ENCODE measurements at places on chromosomes 12 and 14. TPM values are rescaled to one million over a fixed set of nuclear protein-coding genes. Genes with fewer than 3 reads are reported as not detected.

DNA sequence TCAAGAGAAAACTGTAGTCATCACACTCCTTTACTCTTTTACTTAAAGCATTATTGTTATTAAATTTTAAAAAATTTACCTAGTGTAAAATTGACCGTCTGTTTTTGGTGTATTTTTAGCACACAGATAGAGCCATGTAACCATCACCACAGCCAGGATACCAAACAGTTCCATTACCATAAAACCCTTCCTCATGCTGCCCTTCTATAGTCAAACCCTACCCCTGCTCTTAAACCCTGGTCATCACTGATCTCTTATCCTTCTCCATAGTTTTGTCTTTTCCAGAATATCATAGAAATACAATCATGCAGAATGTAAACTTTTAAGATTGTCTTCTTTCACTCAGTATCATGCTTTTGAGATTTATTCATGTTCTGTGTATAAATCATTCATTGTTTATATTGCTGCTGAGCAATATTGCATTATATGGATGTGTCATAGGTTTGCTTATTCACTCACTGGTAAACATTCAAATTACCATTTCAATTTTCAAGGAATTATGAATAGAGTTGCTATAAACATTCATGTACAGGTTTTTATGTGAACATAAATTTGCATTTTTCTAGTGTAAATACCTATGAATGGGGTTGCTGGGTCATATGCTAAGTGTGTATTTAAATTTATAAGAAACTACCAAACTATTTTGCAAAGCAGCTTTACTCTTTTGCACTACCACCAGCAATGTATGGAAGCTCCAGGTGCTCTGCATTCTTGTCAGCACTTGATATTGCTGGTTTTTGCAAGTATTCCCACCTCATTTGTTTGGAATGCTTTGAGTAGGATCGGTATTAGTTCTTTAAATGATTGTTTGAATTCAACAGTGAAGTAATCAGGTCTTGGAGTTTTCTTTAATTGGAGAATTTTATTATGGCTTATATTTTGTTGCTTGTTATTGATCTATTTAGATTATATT is 125.5 kb downstream of the LMNTD1 start:
- no peak overlapping the region for H3K4me3 ChIP-seq
- DNase-seq: no peak
- no peaks in the 10 kb centered on the region for H3K27me3 ChIP-seq
- H3K27ac ChIP-seq: no peak overlapping the region
- no peaks in the 10 kb centered on the region for H3K36me3 ChIP-seq

DNA sequence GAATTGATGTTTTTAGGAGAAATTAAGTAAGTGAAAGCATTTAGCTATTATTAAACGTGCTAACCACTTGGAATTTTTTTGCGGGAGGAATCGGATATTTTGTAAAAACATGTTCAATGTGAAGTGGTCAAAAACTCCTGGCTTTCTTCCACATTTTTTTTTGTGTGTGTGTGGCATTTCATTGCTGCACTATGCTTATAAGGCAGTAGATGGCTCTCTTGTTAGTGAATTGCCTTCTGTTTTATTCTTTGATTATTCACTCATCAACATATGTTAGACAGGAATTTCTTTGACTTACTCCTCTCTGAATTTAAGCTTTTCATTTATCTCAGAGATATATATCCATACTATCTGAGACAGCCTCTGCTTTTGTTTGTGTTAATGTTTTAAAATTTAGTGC is 71.3 kb downstream of the DERA start:
- no peak overlapping the region for H3K27ac ChIP-seq
- no peak overlapping the region for H3K4me3 ChIP-seq
- peaks cover 14% of the 10 kb centered on the region for H3K36me3 ChIP-seq
- peaks cover 11% of the 10 kb centered on the region for H3K4me1 ChIP-seq
- DNase-seq: no peak

DNA sequence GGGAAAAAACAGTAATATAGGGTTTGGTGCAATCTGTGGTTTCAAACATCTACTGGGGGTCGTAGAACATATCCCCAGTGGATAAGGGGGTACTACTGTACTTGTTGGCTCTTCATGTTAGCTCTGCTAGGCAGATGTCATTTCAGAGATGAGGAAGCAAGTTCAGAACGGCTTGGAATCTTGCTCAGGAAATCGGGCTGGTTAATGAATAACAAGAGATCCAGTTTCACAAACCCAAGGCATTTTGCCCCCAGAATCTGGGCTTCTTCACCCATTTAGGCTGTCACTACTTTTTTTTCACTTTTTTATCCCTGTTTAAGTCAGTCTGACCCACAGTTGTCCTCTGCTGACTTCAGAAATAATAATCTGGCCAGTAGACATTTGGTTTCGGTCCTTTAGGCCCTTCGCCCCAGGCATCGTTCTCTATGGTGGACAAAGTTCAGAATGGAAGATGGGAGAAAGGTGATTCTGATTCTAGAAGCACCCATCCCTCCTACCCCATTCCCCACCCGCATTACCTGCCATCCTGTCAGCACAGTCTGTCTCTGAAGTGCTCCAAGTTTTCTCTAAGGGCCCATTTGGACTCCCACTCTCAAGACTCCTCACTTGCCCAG is 4.5 kb downstream of the SUOX start:
- DNase-seq: no peak
- no peaks in the 10 kb centered on the region for H3K27me3 ChIP-seq
- H3K27ac ChIP-seq: peak overlapping the region; percentile 66
- H3K36me3 ChIP-seq: no peaks in the 10 kb centered on the region

- H3K27ac ChIP-seq: peak overlapping the region; percentile 74
- DNase-seq: no peak
- peaks cover 24% of the 10 kb centered on the region for H3K4me1 ChIP-seq
- no peaks in the 10 kb centered on the region for H3K36me3 ChIP-seq
- no peak overlapping the region for H3K4me3 ChIP-seq
- H3K27me3 ChIP-seq: no peaks in the 10 kb centered on the region
These were observed 71.3 kb downstream of the CLMN start for GRCh38 chr14:95248432-95248831.

DNA sequence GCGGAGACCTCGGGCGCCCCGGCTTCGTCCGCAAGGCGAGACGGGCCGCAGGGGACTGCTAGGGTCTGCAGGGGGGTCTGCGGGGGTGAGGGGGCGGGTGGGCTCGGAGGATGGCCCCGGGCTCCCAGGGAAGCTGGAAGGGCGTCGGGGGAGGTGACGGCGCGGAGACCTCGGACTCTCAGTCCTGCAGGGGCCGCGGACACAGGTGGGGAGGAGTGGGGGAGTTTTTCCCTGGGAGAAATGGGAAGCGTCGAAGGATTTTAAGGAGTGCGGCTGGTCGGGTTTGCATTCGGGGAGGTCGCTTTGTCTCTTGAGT is 25.9 kb downstream of the ZBTB42 start:
- H3K27ac ChIP-seq: peak overlapping the region; percentile 57
- H3K36me3 ChIP-seq: no peaks in the 10 kb centered on the region
- no peaks in the 10 kb centered on the region for H3K27me3 ChIP-seq
- peak overlapping the region; percentile 39 for H3K4me3 ChIP-seq
- DNase-seq: no peak
- peaks cover 12% of the 10 kb centered on the region for H3K4me1 ChIP-seq

RPL10L gene
- total RNA-seq: 15.1 TPM

GRCh38 chr12:104788840-104789271 is 169.2 kb downstream of the SLC41A2 start:
- H3K36me3 ChIP-seq: no peaks in the 10 kb centered on the region
- no peaks in the 10 kb centered on the region for H3K27me3 ChIP-seq
- no peak overlapping the region for H3K4me3 ChIP-seq
- no peak overlapping the region for H3K27ac ChIP-seq

- H3K36me3 ChIP-seq: no peaks in the 10 kb centered on the region
- peak; percentile 38 for DNase-seq
- no peaks in the 10 kb centered on the region for H3K27me3 ChIP-seq
- peak overlapping the region; percentile 74 for H3K27ac ChIP-seq
- peaks cover 6% of the 10 kb centered on the region for H3K4me1 ChIP-seq
These were observed 49.4 kb downstream of the ABCC9 start for GRCh38 chr12:21891751-21892217.

GRCh38 chr14:69635981-69636639 is 24.7 kb downstream of the SUSD6 start:
- DNase-seq: no peak
- peaks cover 64% of the 10 kb centered on the region for H3K4me1 ChIP-seq
- peak overlapping the region; percentile 66 for H3K27ac ChIP-seq
- no peaks in the 10 kb centered on the region for H3K27me3 ChIP-seq
- no peak overlapping the region for H3K4me3 ChIP-seq

DNA sequence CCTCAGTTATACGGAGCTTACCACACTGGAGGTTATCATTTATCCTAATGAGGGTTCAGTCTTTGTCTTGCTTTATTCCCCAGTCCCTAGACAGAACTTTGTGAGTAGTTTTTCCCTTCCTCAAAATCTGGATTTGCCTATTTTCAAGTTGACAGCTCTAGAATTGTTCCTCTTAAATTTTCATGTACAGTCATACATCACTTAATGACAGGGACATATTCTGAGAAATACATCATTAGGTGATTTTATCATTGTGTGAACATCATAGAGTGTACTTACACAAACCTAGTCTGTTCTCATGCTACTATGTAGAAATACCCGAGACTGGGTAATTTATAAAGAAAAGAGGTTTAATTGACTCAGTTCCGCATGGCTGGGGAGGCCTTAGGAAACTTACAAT is 3.1 kb downstream of the PRKAB1 start:
- H3K4me3 ChIP-seq: no peak overlapping the region
- DNase-seq: no peak

GRCh38 chr12:3725388-3726115 is 27.4 kb downstream of the CRACR2A start:
- peaks cover 23% of the 10 kb centered on the region for H3K4me1 ChIP-seq
- H3K27ac ChIP-seq: peak overlapping the region; percentile 78
- no peaks in the 10 kb centered on the region for H3K27me3 ChIP-seq
- no peak overlapping the region for H3K4me3 ChIP-seq
- no peak for DNase-seq
- no peaks in the 10 kb centered on the region for H3K36me3 ChIP-seq

DNA sequence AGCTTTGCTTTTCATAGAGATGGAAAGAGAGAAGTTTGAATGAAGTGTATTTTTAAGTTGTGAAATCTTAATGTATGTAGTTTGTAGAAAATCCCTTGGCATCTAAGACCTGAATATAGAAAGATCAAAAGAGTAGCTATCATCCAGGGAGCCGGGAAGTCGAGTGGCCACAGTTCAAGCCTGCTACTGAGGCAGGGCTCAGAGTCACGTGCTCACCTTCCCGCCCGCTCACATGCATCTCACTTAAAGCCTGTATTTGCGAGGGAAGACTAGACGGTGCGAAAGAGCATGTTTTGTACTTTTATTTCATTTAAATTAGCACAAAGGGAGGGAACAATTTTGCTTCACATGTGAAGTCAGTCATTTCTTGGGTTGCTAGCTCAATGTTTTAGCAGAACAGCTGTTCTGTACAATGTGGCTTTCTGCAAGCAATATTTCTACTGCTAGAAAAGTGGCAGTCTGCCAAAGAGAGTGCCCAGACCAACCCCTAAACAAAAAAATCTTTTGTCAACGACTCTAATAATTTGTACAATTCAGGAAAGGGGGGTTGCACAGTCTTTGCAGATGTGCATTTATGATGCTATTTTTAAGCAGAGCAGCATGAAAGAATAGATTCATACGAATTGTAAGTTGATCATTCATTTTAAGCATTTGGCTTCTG is 290.7 kb downstream of the NPAS3 start:
- no peaks in the 10 kb centered on the region for H3K36me3 ChIP-seq
- no peak overlapping the region for H3K4me3 ChIP-seq
- no peaks in the 10 kb centered on the region for H3K27me3 ChIP-seq
- no peaks in the 10 kb centered on the region for H3K4me1 ChIP-seq
- no peak overlapping the region for H3K27ac ChIP-seq
- DNase-seq: no peak

- H3K36me3 ChIP-seq: no peaks in the 10 kb centered on the region
- H3K4me3 ChIP-seq: no peak overlapping the region
- H3K27ac ChIP-seq: no peak overlapping the region
- H3K27me3 ChIP-seq: no peaks in the 10 kb centered on the region
- H3K4me1 ChIP-seq: peaks cover 13% of the 10 kb centered on the region
These were observed 245.1 kb downstream of the SLC41A2 start for GRCh38 chr12:104712968-104713367.

GRCh38 chr14:26204728-26205479 is 392.9 kb downstream of the NOVA1 start:
- H3K4me1 ChIP-seq: no peaks in the 10 kb centered on the region
- DNase-seq: peak; percentile 18
- H3K27ac ChIP-seq: peak overlapping the region; percentile 11
- H3K36me3 ChIP-seq: no peaks in the 10 kb centered on the region
- H3K4me3 ChIP-seq: peak overlapping the region; percentile 30

KRT80 gene
- total RNA-seq: not detected

DNA sequence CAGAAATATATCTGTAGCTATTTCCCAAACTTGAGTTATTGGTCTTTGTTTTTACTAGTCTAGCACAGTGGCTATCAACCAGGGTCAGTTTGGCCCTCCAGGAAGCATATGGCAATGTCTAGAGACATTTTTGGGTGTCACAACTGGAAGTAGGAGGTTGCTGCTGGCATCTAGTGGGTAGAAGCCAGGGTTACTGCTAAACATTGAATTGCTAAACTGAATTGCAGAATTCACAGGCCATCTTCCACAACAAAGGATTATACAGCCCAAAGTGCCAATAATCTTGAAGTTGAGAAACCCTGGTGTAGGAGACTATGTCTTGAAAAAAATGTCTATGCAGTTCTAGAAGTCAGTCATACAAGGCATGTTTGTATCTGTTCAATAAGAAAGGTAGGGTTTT is 27.7 kb downstream of the ARHGAP5 start:
- no peak for DNase-seq
- no peak overlapping the region for H3K27ac ChIP-seq
- peaks cover 14% of the 10 kb centered on the region for H3K4me1 ChIP-seq

- H3K4me1 ChIP-seq: no peaks in the 10 kb centered on the region
- DNase-seq: peak; percentile 68
- H3K36me3 ChIP-seq: no peaks in the 10 kb centered on the region
- no peaks in the 10 kb centered on the region for H3K27me3 ChIP-seq
- H3K27ac ChIP-seq: no peak overlapping the region
These were observed 108.2 kb downstream of the STXBP6 start for GRCh38 chr14:24941719-24942118.

OR4K14 gene
- total RNA-seq: not detected

DNA sequence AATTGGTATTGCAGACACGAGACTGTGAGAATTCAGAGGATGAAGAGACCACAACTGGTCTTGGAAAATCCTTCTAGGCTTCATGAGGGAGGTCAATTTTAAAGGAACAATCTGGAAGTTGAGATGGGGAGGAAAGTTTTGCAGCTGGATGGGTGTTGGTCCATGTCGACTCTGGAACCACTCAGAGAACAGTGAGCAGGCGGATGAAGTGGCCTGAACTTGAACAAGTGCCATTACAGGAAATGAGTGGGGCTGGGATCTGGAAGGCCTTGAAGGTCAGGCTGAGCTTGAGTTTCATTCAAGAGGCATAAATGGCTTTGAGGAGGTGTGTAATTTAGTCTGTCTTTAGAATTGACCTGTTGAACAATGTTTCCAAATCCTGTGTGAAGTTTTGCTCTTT is 140.9 kb downstream of the GALC start:
- H3K4me3 ChIP-seq: no peak overlapping the region
- no peaks in the 10 kb centered on the region for H3K4me1 ChIP-seq
- H3K27ac ChIP-seq: no peak overlapping the region
- DNase-seq: no peak
- H3K27me3 ChIP-seq: no peaks in the 10 kb centered on the region

- H3K4me1 ChIP-seq: no peaks in the 10 kb centered on the region
- no peak overlapping the region for H3K27ac ChIP-seq
- H3K36me3 ChIP-seq: no peaks in the 10 kb centered on the region
These were observed 354.0 kb downstream of the ETNK1 start for GRCh38 chr12:22978962-22979361.

DNAJC22 gene
- total RNA-seq: 25.4 TPM
